EH (cell line): ENCODE measurements at places on chromosomes 4 and X.

GRCh38 chrX:141341341-141341740 is 99.0 kb upstream of the SPANXC start:
- peak; percentile 72 for DNase-seq

GRCh38 chrX:18877469-18877868 is 106.4 kb downstream of the PHKA2 start:
- DNase-seq: no peak

DNA sequence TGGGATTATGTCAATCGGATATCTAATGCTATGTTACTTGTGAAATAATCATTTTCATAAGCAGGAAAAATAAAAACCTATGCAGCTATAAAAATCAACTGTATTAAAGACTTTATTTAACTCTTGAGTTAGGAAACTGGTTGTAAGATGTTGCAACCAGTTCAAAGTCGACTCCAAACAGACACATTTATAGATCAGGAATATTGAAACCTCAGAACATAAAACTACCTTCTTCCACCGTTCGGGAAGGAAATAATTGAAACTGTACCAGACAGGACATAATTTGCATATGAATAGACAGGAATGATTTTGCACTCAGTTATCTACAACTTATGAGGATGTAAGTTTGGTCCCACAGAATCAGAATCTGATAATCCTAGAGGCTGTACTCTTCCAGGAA is 181.8 kb upstream of the STS start:
- no peak for DNase-seq

DNA sequence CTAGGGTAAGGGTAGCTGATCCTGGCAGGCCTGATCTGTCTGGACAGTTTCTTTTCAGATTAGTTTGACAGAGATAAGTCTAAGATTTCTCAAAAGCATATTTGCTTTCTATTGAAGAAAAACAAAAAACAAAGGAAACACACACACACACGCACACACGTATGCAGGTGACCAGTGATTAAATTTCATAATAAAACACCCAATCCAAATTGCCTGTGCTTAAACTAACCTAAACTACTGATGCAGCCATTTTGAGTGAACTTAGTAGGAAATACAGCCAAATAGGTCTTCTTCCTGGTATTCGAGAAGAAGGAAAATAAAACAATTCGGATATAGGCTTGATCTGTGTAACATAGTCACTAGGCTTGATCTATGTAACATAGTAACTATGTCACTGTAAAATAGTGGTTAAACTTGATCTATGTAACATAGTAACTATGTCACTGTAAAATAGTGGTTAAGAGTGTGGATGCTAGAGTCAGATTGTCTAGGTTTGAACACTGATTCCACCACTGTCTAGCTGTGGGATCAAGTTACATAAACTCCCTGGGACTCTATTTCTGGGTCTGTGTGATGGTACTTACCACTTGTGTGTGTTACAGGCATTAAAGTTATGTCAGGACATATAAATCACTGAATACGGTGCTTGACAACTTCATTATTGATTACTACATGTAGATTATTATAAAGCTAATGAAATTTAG is 9.8 kb upstream of the CCNG2 start:
- DNase-seq: no peak

DNA sequence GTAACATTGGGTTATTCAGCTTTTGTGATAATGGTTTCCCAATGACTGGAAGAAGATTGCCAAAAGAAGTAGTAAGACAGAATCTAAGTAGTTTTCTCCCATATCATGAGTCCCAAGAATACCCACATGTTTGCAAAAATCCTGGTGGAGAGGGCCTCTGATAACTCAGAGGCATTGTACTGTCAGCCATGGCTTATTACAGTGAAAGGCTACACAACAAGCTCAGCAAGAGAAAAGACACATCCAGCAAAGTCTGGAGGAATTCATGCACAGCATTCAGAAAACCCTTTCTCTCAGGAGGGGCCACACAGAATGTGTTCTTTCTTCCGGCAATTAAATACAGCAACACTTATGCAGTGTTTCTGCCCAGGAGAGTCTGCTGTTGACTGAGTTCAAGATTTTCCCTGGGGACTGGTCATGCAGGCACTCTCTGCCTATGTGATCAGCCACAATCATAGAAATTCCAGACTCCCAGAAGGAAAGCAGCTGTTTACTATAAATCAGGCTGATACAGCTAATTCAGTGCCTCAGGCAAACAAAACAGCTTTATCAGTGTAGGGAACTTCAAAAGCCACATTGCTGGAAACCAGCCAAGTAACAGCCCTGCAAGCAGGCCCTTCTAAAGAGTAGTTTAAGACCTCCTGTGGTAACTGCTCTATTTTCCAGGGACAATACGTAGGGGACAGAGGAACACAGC is 937.1 kb downstream of the CCSER1 start:
- no peak for DNase-seq
